ENCODE measurements at places on chromosomes 7 and 10.

DNA sequence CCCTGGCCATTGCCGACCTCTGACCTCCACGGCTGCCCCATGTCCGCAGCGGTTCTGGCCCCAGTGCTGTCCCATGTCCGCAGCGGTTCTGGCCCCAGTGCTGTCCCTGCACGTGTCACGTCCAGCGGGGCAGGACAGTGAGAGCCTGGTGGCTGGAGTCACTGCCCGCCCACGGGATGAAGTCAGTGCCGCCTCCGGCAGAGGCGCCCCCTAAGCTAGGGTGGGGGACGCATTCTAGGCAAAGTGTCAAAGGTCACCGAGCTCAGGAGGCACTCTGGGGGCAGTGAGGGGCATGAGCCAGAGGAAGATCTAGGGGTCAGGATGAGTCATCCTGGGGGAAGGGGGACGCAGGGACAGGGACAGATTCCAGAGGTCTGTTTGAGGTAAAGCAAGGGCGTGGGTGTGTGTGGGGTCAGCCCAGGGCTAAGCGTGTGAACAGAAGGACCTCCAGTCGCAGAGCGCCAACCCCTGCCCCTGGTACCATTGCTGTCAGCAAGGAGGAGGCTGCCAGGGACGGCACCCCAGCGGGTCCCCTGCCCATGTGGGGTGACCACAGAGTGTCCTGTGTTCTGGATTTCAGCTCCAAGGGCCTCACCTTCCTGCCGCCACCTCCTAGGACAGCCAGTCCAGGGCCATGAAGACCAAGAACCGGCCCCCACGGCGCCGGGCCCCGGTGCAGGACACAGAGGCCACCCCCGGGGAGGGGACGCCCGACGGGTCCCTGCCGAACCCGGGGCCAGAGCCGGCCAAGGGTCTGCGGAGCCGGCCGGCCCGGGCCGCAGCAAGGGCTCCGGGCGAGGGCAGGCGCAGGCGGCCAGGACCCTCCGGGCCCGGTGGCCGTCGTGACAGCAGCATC, 665 bp downstream of the BHLHA15 start:
- DNase-seq, result no peak

- peak; percentile 4 for DNase-seq
Measured at GRCh38 chr10:128843972-128844371, 623.1 kb upstream of the MGMT start.

GRCh38 chr10:31774299-31774900, 154.2 kb downstream of the ARHGAP12 start:
- no peak for DNase-seq

DNA sequence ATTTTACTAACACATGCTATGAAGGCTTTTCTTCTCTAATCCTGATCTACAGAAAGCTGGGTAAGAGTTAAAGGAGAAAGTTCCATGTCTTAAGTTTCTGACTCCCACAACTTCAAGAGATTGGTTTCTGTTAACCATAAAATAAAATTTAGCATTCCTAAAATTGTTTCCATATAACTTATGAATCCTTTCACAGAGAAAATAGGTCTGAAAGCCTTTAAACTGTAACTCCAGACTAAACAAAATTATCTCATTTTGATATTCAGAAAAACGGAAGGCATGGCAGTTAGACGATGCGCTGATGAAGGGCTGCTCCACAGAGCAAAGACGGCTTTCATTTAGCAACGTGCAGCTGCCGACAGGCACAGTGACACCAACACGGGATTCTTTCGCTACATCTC, 133.3 kb downstream of the SLC25A13 start:
- no peak for DNase-seq

- no peak for DNase-seq
Measured at GRCh38 chr7:70120851-70121250, 522.6 kb downstream of the AUTS2 start.

DNA sequence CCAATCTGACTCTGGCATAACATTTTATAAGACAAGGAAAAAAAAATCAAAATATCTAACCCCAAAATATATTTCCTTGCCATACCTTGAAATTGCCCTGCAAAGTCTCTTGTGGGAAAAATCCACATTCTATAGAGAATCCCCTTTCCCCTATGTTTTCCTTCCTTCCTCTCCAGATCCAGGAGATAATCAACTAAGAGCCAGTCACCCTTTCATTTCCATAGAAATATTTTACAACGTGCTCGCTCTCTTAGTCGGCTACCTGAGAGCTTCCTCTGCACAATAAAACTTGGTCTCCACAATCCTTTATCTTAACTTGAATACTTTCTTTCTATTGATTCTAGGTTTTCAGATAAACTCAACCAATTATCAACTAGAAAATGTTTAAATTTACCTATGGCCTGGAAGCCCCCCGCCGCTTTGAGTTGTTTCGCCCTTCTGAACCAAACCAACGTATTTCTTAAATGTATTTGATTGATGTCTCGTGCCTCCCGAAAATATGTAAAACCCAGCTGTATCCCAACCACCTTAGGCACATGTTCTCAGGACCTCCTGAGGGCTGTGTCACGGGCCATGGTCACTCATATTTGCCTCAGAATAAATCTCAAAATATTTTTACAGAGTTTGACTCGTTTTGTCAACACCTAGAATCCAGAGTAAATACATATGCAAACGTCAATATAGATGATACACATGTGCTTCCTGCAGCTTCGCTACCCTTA, 869 bp downstream of the PSAP start:
- DNase-seq, result peak; percentile 57

- no peak for DNase-seq
Measured at GRCh38 chr10:28172223-28172610, 130.6 kb downstream of the MPP7 start.

GRCh38 chr7:139813151-139813550, 15.9 kb upstream of the TBXAS1 start:
- DNase-seq, result no peak

GRCh38 chr10:35451151-35452016, 115.1 kb downstream of the CCNY start:
- DNase-seq, result peak; percentile 92

DNA sequence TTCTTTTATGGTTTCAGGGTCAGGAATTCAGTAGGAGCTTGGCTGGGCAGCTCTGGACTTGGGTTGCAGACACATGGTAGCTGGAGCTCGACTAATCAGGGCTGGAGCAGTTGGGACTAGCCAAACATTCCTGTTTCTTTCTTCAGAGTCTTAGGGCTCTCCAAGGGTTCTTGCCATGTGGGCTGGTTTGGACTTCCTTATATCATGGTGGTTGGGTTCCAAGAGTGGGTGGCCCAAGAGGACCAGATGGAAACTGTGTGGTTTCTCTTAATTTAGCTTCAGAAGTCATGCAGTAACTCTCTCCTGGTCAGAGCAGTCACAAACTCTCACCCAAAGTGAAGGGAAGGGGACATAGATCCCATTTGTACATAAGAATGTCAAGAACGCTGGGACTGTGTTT, 270.1 kb upstream of the FZD1 start:
- no peak for DNase-seq

DNA sequence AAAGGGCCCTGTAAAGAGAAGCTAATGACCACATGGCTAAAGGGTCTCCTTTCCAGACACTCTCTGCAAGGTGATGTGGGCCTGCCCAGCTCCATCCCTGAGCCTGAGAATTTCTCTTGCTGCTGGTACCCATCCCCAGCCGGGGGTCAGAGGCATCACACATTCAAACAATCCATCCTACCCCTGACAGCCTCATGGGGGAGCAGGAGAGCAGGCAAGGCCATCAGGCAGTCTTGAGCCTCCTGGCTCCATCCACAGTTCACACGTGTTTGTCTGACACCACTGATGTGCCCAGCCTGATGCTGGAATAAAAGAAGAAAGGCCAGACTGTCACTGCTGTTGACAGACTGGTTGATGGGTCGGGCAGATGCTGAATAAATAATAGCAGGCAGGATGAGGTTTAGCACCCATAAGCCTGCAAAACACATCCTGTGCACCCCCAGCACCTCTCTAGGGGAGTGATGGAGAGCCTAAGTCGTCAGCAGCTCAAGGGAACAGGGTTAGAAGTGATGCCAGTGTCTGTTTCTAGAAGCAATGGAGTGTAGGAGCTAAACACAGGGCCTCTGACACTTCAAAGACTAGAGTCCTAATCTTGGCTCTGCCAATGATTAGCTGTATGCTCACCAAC, 43.5 kb downstream of the TLL2 start:
- peak; percentile 62 for DNase-seq

GRCh38 chr10:6117711-6118110, 28.9 kb downstream of the RBM17 start:
- DNase-seq, result no peak

DNA sequence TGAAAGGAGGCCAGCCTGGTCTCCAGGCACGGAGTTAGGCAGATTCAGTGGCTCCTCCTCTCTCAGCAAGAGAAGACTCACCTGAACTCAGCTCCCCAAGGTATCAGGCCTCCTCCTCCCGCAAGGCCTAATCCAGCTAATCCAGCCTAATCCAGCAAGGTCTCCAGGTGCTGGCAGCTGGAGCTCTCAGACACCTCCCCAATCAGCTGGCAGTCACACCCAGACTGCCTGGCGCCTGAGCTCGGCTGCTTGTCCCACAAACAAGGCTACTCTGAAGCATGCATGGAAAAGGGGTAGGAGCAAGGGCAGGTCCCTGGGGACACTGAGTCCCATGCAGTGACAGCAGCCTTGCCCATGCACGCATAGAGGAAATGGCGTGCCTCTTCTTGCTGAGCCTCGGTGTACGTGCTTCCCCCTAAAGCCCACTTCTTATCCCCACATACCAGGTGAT, 3.3 kb upstream of the OPN4 start:
- DNase-seq, result no peak

DNA sequence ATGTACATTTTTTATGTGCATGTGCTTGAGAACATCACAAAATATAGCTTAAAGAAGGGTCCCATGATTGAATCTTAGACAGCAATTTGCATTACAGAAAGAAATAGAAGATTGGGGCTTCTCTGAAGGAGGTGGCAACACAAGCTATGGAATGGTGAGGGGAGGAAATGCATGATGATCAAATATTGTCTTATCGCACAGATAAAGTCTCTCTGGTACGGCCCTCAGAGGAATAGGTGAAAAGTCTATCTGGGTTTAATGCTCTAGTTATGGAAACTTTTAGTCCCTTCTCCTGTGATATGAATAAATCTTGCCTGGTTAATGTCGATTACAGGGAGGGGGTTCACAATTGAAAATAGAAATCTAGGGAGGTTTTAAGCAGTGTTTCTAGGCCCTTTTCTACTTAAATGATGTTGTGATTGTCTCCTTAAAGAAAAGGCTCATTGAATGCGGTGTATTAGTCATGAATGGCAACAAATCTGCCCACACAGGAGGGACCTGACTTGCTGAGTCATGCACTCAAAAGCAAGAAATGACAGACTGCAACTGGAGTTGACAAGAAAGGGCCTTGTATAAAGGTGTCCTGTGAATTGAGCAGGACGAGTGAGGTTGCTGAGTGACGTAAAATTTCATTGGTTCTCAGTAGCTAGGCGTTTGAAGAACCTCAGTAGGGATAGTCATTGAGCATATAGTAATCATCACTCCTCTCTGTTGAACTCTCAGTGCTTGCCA, 133.4 kb upstream of the CSTF2T start:
- peak; percentile 67 for DNase-seq

GRCh38 chr10:52729271-52730104, 43.1 kb downstream of the MBL2 start:
- peak; percentile 70 for DNase-seq

GRCh38 chr10:77859865-77860282, 66.7 kb downstream of the DLG5 start:
- no peak for DNase-seq

DNA sequence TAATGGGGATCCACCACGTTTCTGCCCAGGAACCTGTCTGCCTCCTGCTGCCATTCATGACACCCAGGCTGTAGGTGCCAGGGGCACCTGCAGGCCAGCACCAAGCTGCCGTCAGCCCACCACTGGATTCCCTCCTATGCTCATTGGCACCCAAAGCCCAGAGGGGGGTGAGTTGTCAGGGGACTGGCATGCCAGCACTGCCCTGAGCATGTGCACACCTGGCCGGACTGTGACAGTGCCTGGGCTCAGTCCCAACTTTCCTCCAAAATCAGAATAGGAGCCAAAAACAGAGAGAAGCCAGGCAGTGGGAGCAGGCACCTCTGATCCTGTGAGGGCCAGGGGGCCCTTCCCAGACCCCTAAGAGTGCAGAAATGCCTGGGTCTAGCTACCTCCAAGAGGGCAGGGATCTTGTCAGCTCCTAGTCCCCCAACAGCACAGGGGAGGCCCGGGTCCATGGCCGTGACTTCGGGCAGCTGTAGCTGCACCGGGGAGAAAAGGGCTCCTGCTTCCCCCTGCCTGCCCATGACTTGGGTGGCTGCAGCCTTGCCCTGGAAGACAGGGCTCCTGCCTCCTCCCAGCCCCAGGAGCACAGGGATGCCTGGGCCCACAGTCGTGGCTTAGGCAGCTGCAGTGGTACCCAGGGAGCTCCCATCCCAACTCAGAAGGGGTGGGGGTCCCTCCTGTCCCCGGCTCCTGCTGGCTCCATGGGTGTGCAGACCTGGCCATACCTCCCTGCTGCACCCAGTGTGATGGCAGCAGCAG, 249.8 kb upstream of the DKK1 start:
- DNase-seq, result no peak

GRCh38 chr7:50834679-50835078, 52.0 kb upstream of the GRB10 start:
- no peak for DNase-seq

- DNase-seq, result peak; percentile 3
Measured at GRCh38 chr7:139648941-139649425, 125.5 kb downstream of the CLEC2L start.

DNA sequence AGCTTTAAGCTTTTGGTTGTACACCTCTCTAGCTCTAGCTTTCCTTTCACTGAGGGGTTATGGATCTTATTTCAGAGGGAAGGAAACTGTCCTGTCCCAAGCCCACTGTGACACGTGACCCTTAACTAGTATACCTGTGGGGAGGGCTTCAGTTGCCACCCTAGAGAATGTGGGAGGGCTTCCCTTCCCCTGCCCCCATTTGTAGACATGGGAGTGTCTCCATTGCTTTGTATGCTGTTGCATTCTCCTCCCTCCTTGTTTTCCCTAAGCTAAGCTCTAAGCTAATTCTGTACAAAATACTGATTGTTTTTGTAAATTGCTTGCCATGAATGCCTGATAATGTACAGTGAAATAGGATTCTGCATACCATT, 11.2 kb downstream of the LUC7L2 start:
- no peak for DNase-seq

DNA sequence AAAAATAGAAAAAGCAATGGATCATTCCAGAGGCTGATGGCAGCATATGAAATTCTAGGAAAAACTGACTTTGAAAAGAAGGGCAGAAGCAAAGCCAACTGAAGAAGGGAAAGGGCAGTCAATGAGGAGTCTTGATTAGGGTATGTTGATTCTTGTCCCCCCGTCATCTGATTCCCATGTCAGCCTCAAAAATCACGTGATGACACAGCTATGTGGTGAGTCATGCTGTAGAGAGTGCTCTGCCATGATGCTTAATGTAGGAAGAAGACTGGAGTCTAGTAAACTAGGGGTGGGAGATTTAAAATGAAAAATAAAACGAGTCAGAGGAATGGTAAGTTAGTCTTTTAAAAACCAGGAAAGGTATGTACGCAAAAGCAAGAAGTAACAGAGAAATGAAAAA, 3.9 kb upstream of the POU6F2 start:
- DNase-seq, result no peak

- no peak for DNase-seq
Measured at GRCh38 chr10:76582531-76582930, 1055.1 kb downstream of the KCNMA1 start.

- peak; percentile 71 for DNase-seq
Measured at GRCh38 chr10:103967448-103968071, 620 bp downstream of the SLK start.
